ENCODE measurements at places on chromosomes 7 and 10. TPM values are rescaled to one million over a fixed set of nuclear protein-coding genes. Genes with fewer than 3 reads are reported as not detected.

- no peak for DNase-seq
These were observed 8.4 kb upstream of the IFT22 start for GRCh38 chr7:101330011-101330484.

DNA sequence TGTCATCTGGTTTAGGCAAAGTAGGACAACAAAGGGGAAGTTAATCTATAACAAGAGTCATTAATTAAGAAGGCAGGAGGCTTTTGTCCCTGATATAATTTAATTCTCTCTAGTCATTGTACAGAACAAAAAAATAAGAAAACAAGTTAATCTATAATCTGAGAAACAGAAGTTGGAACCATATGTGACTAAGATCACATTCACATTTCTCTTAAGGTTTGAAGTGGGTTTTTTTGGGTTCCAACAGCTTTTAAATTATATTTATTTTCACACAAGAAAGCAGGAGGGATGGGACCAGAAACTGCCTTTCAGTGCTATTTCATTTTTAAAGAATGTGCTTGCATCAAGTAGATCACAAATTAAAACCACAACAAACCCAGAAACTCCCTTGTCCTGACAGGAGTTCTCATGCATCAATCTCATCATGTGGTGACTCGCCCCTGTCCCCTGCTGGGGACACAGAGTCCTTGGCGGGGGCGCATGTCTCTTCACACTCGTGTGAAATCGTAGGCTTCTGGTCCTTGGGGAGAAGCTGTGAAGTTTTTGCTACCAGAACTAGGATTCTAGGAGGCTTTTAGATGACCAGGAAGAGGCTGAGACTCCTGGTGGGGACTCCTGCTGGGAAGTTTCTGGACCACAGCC lies 10.1 kb upstream of the OPN4 start:
- DNase-seq, result peak; percentile 50

- DNase-seq, result peak; percentile 84
These were observed 58.8 kb downstream of the SHOC2 start for GRCh38 chr10:110978204-110978603.

DNA sequence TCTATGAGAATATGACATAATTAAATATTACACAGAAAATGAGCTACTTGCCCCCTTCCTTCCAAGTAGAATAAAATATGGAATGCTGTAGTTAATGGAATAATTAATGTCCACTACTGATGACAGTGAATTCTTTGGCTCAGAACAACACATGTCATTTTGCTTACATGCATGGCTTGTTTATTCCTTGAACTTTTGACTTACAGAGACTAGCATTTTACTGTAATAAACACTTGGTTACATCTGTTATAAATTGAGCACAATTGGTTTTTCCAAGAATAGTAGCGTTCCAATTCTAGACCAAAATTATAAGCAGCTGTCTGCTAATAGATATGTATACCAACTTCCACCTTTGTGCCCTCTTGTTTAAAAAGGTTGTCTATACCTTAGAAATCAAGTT lies 286.7 kb downstream of the OTUD1 start:
- DNase-seq, result no peak

DNA sequence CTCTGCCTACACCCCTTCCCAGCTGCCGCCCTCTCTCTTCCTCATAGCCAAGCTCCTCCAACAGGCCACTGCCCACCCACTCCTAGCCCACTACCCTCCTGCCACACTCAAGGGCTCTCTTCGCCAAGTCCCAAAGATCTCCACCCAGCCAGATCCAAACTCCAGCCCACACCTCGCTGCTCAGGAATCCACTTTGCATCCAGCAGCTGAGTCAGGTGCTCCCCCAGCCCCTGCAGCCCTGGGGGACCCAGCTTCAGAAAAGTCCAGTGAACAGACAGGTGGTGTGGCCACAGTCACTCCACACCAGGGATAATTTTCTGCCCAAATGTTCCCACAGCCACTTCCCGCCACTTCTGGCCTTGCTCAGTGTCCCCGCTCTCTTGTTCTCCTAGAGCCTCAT lies 10.9 kb downstream of the OGDHL start:
- DNase-seq, result no peak

DNA sequence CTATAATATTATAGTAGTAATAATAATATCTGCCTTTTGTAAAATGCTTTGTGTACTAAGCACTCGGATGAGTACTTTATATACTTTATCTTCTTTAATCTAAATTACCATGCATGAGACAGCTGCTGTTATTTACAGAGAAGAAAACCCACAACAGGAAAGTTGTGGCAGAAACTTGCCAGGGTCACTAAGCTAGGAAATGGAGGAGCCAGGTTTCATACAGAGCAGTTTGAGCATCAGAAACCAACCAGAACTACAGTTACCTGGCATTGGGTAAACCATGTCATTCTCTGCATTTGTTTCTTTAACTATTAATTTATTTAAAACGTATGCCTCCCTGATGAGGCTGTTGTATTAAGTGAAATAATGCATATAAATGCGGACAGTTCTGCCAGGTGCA lies 129.9 kb downstream of the CSTF2T start:
- DNase-seq, result no peak

DNA sequence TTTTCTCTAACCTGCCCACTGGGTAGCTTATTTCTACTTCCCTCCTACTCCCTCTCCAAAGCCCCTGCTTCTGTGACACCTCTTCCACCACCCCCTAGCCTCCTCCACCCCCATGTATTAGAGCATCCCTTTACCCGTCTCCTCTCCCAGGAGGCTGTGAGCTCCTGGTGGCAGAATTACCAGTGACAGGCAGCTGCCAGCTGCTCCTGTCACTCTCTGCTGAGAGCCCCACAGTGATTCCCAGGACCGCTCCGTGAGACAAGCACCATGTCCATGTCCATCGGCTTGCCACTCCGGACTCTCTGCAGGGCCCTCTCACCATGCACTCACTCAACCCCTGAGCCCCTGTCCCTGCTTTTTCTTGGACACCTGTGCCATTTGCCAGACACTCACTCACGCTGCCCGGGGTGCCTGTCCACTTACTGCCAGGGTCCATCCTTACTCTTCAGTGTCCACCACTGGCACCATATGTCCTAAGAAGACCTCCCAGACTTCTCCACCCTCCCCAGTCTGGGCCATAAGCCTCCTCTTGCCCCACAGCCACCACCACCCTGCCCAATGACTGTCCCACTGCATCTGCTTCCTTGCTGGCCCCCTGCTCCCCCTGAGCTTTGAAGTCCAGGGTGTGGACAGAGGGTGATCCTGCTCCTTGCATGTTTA lies 9.8 kb downstream of the WDFY4 start:
- DNase-seq, result peak; percentile 17

GRCh38 chr10:22252224-22252800 lies 34.5 kb upstream of the EBLN1 start:
- peak; percentile 32 for DNase-seq

DNA sequence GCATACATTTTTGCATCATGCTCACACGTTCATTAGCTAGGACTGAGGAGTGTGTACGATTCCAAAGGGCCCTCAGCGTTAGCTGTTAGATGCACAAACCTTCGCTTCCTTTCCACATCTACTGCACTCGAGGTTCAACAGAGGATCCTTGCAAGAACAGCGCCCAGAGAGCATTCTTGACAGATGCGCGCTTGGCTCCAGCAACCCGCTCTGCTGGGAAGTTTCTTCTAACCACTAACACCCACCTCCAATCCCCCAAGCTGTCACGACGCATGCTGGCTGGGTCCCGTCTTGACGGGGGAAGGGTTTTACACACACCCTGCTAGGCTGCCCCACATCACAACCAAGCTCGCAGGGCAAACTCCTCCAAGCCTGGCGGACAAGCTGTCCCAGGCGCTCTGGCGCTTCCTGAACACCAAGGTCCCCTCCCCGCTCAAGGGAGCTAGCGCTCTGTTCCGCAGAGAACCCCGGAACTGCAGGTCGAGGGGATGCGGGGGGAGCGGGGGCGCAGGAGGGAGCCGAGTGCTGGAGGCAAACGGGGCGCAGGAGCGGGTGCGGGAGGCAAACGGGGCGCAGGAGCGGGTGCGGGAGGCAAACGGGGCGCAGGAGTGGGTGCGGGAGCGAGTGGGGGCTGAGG lies 653 bp upstream of the ADRB1 start:
- DNase-seq, result no peak

- DNase-seq, result peak; percentile 31
These were observed 129.0 kb downstream of the MARCHF5 start for GRCh38 chr10:92419740-92420545.

- DNase-seq, result no peak
These were observed 150.1 kb downstream of the SNX10 start for GRCh38 chr7:26441611-26442277.

GRCh38 chr7:14767716-14768425 lies 134.7 kb downstream of the DGKB start:
- no peak for DNase-seq

DNA sequence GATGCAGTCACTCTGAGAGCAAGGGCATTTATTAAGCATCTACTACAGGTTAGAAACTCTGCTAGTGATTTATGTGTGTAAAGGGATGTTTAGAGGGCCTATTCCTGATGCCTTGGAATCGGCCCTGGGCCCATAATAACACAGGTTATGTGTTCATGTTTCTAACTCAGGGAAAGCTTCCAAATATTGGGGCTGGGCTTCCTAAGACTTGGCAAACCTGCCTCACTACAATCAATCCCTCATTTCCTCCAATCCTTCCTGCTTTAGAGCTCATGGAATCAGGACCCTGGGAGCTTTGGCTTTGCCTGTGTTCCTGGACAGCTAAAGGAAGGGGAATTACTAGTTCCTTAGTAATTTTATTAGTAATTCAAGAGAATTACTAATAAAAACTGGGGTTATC lies 148.8 kb downstream of the HIBADH start:
- no peak for DNase-seq

GRCh38 chr10:1035201-1035600 lies 9.5 kb upstream of the IDI2 start:
- no peak for DNase-seq

- DNase-seq, result no peak
These were observed 370.5 kb downstream of the MDFIC start for GRCh38 chr7:115292381-115292780.

DNA sequence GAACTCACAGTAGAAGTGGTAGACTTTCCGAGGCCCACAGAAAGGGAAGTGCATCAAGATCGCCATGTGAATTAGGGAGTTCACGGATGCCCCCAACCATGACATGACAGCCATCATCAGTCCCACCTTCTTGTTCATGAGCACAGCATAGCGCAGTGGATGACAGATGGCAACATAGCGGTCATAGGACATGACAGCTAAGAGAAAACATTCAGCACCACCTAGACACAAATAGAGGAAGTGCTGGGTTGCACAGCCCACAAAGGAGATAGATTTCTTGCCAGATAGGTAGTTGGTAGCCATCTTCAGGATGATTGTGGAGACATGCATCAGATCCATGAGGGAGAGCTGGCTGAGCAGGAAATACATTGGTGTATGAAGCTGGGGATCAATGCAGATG lies 342 bp downstream of the OR2AE1 start:
- DNase-seq, result no peak

DNA sequence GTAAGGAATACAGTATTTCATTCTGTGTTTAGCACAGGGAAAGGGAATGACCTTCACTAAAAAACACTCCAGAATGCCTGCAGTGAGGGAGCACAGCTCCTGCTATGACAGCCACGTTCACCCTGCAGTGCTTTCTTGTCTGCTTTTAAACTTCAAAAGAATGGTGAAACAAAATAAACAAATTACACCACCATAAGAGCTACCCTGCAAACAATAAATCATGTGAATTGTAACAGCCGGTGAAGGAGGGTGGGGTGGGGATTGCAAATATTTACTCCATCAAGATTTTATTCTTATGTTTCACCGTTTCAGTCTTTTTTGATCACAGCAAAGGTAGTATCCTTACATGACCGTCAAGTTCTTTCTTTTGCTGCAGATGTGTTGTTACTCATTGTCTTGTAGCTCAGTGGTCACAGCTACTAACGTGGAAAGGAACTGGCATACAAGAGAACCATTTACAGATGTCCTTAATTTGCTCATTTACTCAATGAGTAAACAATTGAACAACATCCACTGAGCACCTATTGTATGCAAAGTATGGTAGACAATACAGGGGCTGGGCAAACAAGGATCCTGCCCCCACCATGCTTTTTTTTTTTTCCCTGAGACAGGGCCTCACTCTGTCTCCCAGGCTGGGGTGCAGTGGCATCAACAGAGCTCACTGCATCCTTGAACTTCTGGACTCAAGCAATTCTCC lies 4.1 kb upstream of the CHN2 start:
- no peak for DNase-seq

- DNase-seq, result no peak
These were observed 89.4 kb downstream of the SH3PXD2A start for GRCh38 chr10:103765981-103766380.

GRCh38 chr10:24277771-24278170 lies 68.8 kb downstream of the KIAA1217 start:
- peak; percentile 7 for DNase-seq

GRCh38 chr10:58854811-58855210 lies 321.6 kb upstream of the PHYHIPL start:
- no peak for DNase-seq

GRCh38 chr7:124943472-124943871 lies 13.8 kb upstream of the POT1 start:
- DNase-seq, result peak; percentile 9

GRCh38 chr7:149459540-149460452 lies 1.1 kb downstream of the ZNF777 start:
- DNase-seq, result peak; percentile 23

GRCh38 chr10:22486431-22486830 lies 141.1 kb downstream of the SPAG6 start:
- no peak for DNase-seq

- no peak for DNase-seq
These were observed 35.9 kb upstream of the PDCD4 start for GRCh38 chr10:110835841-110836240.

GRCh38 chr10:15370856-15371701 lies at the start of gene FAM171A1:
TSS of gene FAM171A1 (minus strand) at chr10:15371289. CDS start at chr10:15371052, 237 bp downstream.
- DNase-seq, result peak; percentile 46

DNA sequence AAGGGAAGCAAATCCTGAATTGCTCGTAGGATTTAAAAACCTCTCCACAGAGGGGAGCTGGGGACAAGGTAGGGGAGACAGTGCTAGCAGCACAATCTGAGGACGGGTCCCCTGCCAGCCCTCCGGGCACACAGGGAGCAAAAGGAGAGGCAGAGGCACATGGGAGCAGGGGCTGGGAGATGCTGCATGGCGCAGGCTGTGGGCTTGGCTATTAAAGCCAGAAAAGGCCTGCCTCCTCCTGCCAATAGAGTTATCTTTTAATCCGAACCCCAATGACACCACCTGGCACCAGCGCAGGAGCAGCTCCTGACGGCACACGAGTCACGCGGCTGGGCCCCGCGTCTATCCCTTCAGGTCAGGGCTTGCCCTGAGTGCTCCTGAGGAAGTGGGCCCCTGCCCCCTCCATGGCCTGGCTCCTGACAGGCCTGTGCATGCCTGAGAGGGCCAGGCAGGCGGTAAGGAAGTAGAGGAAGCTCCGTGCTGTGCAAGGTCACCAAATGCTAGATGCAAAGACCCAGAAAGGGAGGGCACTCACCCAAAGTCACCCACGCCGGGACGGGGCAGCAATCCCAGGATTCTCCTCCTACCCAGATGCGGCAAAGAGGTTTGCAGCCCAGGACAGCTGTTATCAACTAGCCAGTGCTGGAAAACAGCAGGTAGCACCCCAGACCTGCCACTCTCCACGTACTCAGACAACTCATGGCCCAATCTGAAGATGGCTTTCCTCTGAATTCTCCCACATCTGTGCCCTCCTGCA lies 28.1 kb downstream of the DLG5 start:
- DNase-seq, result no peak

The LIPM gene
- not detected for total RNA-seq

The SPDYE8 gene
- total RNA-seq, result not detected

The BBIP1 gene
- total RNA-seq, result 23.1 TPM

The ATOH7 gene
- 0.11 TPM for total RNA-seq

The TRIM24 gene
- total RNA-seq, result 14.1 TPM

The CDC14C gene
- 0.32 TPM for total RNA-seq

The EGFR gene
- total RNA-seq, result 94.1 TPM

The SEMA3A gene
- 14.7 TPM for total RNA-seq

The C10orf67 gene
- 0.19 TPM for total RNA-seq

The ZNF862 gene
- total RNA-seq, result 11.8 TPM

The C10orf105 gene
- not detected for total RNA-seq

The CLCN1 gene
- total RNA-seq, result not detected

Measured in LHCN-M2 (cell line).